ENCODE measurements at places on chromosomes 12 and 14.
A peak's percentile ranks its signal among the peaks of the same experiment; 100 is the strongest.

- DNase-seq = no peak
Measured at GRCh38 chr14:61130512-61131260, 149.6 kb downstream of the SLC38A6 start.

DNA sequence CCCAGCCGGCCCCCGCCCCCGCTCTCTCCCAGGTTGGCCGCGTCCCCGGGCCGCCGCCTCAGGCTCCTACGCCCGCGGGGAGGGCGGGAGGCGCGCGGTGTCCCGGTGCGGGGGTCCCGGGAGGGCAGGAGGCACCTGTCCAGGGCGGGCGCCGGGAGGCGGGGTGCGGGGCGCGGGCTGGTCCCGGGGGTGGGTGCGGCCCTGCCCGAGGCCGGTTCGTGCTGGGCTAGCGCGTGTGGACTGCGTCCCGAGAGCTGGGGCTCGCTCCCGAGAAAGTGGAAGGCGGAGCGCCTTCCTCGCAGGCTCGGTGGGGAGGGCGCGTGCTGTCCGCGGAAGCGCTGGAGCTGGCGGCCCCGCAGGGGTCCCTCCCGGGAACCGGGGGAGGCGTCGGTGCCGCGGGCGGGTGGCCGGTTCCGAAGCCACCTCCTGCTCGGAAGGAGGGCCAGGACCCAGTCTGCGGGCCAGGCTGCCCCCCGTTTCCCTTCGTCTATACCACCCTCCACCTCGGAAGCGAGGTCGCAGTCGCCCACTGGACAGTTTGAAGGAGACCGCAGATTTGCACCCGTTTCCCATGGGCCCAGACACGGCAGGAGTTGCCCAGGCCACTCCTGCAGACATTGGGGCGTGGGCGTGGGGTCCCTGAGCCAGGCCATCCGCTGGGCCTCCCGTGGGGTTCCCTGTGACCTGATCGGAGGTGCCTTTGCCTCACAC lies 636 bp downstream of the ZFYVE21 start:
- peak; percentile 74 for DNase-seq

GRCh38 chr12:21546716-21547115 lies 20.6 kb downstream of the SPX start:
- DNase-seq = no peak

DNA sequence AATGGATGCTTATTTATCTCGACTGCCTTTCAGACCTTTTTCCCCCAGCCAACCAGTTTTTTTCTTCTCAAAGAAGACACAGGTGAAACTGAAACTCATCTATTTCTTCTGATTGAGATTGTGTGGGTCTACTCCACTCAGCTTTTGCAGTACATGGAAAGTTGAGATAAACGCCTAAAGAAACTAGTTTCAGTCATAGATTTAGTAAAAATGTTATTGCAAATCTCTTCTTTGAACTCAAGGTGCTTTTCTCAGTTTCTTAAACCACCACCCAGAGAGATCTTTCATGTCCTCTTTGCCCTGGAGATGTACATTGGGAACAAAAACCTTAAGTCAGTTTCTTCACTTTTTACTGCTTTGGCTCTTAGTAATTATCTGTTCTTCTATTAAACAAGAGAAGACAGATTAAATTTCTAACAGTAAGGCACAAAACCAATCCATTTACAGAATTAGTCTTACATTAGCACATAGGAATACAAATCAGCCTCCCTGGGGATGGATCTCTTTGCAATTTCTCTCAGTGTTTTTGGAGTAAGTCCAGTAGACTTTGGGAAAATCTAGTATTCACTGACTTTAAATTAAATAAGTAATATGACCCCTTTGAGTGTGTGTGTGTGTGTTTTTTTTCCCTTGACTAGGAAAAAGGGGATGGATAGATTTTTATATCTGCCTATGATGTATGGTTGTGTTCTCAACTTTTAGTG lies 11.6 kb downstream of the FBXW8 start:
- DNase-seq = no peak

DNA sequence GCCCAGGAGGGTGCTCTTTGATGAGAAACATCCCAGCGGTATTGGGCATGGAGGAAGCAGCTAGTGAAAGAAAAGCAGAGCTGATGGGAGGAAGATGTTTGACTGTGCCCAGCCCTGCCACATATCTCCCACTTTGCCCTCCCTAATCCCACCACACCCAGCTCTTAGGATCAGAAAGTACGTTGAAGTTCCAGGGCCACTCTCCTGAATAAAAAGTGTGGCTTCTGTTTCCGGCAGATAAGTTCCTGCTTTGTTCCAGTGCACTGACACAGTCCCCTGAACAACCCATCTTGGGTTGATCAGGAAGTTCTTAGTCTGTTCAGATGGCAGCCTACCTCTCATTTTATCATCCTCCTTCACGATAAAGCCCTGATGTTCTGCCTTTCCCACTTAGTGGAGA lies 16.5 kb downstream of the TPCN1 start:
- peak; percentile 9 for DNase-seq

DNA sequence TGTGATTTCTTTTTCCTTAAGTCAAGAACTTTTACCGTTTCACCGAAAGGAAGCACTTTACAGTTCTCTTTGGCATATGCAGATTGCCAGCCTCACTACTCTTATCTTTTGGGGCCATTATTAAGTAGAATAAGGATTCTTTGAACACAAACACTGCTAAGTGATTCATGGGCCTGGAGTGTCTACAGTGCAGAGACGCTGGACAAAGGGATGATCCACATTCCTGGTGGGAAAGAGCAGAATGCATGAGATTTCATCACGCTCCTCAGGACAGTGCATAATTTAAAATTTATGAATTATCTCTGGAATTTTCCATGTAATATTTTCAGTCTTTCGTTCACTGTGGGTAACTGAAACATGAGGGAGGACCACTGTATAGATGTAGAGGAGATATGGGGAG lies 90.2 kb downstream of the TTLL5 start:
- no peak for DNase-seq

GRCh38 chr12:50599366-50600095 lies 94.7 kb downstream of the DIP2B start:
- no peak for DNase-seq

- no peak for DNase-seq
Measured at GRCh38 chr12:29616664-29617406, 119.3 kb upstream of the OVCH1 start.

DNA sequence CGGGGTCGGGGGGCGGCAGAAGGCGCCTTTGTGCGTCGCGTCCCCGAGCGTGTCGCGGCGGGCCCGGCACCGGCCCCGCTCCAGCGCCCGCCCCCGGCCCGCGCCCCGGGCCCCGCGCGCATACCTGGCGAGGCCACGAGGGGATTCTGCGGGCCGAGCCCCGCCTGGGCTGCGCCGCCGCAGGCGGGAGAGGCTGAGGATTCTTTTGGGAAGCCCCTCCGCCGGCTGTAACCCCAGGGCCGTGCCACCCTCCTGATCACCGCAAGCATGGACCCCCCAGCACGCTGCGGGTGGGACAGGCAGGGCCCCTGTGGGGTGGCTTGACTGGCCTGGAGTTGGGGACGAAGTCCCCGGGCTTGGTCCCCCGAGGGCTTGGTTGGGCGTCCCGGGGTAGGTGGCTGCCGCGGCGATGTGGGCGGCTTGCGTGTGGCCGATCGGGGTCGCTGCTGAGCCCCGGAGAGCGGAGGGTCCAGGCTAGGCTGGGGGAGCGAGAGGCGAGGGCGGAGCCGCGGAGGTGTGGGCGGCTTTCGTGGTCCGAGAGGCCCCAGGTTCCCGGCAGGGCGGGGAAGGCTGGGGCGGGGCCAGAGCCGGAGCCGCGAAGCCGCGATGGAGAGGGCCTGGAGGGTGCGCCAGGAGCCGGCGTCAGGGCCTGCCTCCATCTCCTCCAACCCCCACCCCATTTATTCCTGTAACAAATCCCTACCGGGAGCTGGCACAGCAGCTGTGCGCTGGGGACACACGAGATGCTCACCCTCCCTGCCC lies 28.4 kb upstream of the GPR132 start:
- peak; percentile 88 for DNase-seq

DNA sequence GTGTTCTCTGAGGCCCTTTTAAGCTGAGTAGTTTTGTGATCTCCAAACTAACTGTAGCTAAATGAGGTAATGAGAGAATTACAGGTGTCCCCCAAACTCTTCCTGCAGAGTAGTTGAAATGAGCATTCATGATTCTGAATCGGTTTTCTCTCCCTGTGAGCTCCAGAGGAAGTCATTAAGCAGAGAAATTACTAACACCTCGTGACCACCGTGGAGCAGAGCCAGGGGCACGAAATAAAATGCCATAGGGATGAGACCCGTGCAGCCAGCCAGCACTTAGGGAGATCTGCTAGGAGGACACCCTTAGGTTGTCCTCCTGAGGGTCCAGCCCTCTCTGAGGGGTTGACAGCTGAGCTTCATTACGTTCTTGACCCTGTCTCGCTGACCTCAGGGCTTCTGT lies 79.5 kb downstream of the SLC25A47 start:
- no peak for DNase-seq

DNA sequence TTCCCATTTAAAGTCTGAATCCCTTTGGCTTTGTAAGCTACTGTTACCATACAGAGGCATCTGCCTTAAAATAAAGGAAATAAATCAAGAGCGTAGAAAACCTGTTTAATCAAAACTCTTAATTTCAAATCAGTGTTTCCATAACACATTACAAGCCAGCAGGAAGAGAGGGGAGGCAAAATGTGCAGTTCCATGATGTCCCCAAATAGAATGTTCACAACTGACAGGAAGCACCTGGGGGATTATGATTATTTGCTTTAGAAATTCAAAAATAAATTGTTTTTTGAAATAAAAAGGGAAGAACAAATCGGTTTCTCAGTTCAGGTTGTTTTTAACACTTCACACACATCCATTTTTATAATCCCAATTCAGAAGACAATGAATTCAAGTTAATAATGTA lies 21.4 kb downstream of the SOCS2 start:
- DNase-seq = no peak

GRCh38 chr12:68823696-68824095 lies 15.7 kb downstream of the MDM2 start:
- no peak for DNase-seq

GRCh38 chr12:31659087-31659942 lies at the start of gene ETFBKMT:
ETFBKMT (plus strand) TSS chr12:31659688; CDS start chr12:31661954, 2,266 bp downstream.
- DNase-seq = peak; percentile 93

DNA sequence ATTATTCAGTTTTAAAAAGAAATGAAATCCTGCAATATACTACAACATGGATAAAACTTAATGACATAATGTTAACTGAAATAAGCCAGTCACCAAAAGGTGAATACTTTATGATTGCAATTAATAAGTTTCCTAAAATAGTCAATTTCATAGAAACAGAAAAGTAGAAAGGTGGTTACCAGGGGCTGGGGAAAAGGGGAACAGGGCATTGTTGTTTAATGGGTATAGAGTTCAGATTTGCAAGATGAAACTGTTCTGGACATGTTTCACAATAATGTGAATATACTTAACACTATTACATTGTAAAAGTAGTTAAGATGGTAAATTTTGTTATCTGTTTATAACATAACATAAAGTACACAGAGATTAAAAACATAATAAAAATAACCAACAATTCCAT lies 550.9 kb downstream of the CCER1 start:
- DNase-seq = no peak

- no peak for DNase-seq
Measured at GRCh38 chr12:56071648-56072047, 8.3 kb upstream of the ERBB3 start.

- no peak for DNase-seq
Measured at GRCh38 chr12:30447061-30447750, 248.5 kb downstream of the IPO8 start.

DNA sequence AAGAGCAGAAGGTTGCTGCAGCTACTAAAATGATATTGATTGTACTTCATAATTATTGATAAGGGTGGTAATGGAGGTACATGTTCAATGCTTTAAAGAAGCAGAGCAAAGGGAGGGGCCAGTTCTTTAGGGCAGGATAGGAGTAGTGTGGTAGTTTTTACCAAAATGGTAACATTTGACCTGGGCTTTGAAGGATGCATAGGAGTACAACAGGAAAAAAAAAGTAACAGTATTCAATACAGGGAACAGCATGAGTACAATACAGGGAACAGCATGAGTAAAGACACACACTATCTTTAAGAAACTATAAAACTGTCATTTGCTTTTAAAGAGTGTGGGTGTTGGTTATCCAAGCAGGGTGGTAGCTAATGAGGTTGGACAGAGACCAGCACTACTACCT lies 215.0 kb upstream of the CRY1 start:
- no peak for DNase-seq
